Common myeloid progenitor, CD34-positive (primary cell): ENCODE measurements at places on chromosomes 1 and 21.
A peak's percentile ranks its signal among the peaks of the same experiment; 100 is the strongest.

DNA sequence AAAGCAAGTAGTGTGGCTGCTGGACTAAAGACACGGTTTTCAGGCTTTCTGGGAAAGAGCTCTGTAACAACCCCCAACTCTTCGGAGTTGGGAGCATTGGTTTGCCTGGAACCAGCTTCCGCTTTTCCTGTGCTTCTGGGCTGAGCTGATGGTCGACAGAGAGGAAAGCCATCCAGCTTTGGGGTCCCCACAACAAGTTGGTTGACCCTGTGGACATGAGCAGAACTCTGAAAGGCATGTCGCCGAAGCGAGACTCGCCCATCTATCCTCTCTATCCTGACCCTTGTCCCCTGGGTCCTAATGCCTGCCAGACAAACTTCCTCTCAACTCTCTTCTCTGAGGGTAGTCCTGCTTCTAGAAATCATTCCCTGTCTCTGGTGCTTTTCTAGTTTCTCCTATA is 31.9 kb upstream of the FCGR2A start:
- peak; percentile 49 for DNase-seq

- no peak for DNase-seq
Measured at GRCh38 chr1:172340520-172340919, 80.0 kb upstream of the C1orf105 start.

GRCh38 chr1:186958520-186958919 is 129.8 kb downstream of the PLA2G4A start:
- DNase-seq = no peak

DNA sequence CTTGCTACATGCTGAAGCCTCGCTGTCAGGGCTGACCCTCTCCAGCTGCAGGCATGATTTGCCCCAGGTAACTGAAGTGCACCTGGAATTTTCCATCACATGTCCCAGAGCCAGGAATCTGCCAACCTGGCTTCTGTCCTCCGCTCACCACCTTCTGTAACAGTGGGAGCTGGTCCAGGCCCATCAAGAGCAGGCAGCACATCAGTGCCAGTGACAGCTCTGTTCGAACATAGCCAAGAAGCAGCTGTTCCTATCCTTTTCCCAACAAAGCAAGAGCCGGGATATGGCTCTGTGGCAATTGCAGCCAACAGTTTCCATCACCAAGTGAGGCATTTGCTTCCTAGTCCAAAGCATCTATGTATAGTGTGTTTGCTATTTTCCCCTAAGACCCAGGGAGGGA is 42.2 kb upstream of the KANK4 start:
- DNase-seq = no peak

GRCh38 chr1:199877526-199878384 is 149.8 kb upstream of the NR5A2 start:
- no peak for DNase-seq

DNA sequence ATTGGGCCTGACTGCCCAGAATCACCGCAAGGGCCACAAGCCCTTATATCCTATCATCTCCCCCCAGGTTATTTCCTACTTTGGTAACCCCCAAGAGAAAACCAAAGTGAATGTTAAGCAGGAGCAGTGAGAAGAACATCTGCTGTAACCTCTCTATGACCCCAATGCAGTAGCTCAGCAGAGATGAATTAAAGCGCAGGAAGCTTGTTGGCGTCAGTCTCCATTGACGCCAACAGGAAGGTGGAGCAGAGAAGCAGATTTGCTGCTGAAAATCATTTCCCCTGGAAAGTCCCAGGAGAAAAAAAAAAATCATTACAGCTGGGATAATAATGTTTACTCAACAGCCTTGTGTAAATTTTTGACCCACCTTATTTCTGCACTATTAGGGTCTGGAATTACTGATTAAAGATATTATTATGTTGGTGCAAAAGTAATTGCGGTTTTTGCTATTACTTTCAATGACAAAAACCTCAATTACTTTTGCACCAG is 33.2 kb upstream of the FAM163A start:
- DNase-seq = peak; percentile 92

DNA sequence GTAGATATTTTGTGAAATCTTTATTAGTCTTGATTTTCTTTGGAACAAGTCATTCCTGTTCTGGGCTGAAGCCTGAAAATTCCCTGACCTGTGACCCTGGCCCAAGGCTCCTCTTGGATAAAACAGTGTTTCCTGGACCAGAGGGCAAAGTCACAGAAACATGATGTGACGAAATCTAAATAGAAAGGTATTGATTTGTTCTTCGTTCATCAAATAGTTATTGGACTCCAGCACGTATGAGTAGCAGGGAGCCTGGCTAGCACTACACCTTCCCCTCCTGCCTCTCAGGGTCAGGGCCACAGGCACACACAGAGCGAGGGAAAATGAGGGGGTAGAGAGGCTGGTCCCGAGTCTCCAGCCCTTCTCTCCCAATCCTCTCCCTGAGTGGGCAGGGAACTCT is 1.7 kb upstream of the CLDN14 start:
- DNase-seq = no peak

GRCh38 chr1:14878951-14879350 is 274.6 kb upstream of the TMEM51 start:
- no peak for DNase-seq

DNA sequence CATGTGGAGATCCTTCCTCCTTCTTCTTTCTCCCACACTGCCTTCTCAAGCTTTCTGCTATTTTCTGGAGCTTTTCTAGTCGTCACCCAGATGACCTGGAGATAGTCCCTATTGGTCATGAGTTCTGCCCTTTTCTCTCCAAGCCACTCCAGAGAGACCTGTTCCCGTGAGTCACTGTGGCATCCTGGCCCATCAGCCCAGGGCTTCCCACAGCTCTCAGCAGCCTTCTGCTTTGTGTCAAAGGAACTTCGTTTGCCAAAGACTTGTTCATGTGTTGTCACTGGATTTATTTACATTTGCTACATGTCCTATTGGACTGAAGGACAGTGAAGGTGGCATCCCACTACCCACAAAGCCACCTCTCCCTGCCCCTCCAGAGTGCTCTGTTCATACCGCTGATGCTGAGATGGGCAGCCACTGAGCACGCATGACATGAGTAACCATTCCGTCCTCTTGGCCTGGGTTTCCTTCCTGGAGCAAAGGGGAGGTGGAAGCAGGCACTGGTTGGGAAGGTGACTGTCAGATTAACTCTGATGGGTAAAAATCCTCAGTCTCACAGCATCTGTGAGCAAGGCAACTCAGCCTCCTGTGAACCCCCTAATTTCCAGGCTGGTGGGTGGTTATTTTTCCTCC is 119.2 kb downstream of the EDEM3 start:
- no peak for DNase-seq

DNA sequence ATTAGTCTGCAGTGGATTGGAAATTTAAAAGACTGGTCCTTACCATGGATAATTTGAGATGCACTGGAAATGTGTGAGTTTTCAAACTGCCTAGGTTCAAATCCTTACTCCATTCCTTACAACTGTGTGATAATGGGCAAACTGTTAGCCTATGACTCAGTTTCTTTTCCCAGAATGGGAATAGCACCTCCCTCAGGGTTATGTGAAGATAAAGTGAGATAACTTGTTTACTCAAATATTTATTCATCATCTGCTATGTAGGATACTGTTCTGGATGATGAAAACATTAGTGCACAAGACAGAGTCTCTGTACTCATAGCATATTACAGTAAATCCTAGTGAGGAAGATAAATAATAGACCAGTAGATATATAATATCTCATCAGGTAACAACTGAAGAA is 28.6 kb downstream of the LRIG2 start:
- no peak for DNase-seq

DNA sequence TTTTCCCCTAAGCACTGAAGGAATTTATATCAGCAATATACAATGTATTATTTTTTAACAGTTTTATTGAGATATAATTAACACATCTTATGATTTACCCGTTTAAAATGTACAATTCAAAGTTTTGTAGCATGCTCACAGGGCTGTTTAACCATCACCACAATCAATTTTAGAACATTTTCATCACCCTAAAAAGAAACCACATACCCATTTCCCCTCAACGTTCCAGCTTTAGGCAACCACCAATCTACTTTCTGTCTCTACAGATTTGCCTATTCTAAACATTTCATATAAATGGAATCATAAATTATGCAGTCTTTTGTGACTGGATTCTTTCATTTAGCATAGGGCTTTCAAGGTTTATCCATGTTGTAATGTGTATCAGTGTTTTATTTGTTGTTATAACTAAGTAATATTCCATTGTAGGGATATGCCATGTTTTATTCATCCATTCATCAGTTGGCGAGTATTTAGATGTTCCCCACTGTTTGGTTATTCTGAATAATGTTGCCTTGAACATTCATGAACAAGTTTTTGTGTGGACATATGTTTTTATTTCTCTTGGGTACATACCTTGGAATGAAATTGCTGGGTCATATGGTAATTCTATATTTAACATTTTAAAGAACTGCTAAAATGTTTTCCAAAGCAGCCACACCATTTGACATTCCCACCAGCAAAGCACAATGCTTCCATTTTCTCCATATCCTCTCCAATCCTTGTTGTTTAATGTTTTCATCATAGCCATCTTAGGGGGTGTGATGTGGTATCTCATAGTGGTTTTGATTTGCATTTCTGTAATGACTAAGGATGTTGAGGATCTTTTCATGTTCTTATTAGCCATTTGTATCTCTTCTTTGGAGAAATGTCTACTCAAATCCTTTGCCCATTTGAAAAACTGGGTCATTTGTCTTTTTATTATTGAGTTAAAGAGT is 188.5 kb downstream of the TM2D1 start:
- no peak for DNase-seq

- DNase-seq = no peak
Measured at GRCh38 chr1:168732736-168733135, 3.7 kb upstream of the DPT start.

DNA sequence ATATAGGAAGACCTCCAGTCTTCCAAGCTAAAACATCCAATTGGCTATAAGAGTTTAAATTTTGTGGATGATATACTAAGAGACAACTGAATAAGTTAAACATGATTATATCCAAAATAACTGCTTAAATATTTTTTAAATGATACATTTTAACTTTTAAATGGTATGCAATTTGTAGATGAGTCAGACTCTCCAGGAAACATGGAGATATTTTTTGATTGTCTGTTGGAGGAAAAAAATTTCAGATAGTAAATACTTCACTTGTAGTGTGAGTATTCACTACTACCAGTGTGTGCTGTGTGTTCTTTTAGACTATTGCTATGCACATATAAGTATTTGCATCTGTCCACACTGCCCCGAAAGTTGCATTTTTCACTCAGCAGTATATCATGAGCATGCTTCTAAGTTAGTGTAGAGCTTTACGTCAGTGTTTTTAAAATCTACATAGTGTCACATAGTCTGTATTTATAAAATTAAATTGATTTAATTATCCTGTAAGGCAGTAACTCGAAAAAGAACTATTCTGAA is 91.1 kb downstream of the USP25 start:
- no peak for DNase-seq

DNA sequence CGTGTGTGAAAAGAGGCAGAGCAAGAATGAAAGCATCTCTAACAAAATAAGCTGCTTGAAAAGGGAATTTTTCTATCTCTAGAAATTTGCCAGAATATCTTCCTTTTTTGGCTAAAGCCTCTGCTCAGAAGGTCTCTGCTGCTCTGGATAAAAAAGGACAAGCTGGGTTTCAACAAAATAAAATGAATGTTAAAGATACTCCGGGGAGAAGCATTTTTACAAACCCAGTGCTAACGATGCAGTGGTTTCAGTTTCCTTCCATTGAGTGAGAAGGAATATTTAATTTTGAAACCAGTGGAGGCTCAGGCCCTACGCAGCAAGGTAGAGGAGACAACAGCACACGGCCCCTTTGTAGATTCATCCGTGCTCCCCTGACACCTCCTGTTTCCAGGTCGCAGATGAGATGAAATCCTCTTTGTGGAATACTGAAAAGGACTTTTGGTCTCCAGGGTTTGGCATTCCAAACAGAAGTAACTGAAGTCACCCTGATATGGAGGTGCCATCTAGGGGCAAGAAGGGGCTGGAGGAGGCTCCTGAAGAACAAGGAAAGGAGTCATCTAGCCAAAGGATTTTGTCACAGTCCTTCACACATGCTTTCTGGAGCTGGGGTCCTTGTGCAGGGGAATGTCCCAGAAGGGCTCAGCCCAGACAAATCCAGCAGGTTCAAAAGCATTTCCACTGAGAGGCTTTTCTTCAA is 65.7 kb upstream of the SYT6 start:
- DNase-seq = no peak

DNA sequence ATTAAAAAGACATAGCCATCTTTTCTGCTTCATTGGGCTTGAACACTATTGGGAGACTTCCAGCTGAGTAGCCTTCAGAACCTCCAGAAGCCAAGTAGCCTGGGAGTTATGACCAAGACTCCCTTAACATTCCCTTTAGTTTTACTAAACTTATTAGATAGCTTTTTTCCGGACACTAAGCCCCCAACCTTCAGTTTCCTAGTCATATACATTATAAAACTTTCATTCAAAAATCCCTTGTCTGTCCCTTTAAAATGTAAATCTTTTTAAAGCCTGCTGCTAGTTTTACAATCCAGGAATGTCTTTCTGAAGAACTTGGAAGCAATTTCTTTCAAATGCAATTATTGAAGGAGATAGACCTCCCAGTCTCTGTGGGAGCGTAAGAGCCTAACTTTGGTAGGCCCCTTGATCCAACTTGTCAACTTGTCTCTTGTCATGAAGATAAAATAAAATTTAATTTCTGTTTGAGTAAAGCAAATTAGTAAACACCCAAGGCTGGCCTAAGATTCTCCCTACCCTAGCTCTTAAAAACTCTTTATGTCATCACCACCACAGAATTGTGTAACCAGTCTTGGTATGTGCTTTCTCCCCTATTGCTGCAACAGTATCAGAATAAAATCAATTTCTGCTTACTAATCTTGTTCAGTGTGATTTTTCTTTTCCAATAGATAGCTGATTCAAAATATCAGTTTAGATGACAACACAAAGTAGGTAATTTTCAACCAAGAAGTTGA is 796.2 kb downstream of the PLA2G4A start:
- DNase-seq = no peak

GRCh38 chr1:210730023-210730422 is 401.3 kb downstream of the HHAT start:
- no peak for DNase-seq

GRCh38 chr1:170583186-170583585 is 51.2 kb downstream of the GORAB start:
- DNase-seq = no peak

GRCh38 chr1:21378705-21379494 is 61.0 kb upstream of the NBPF3 start:
- DNase-seq = no peak

DNA sequence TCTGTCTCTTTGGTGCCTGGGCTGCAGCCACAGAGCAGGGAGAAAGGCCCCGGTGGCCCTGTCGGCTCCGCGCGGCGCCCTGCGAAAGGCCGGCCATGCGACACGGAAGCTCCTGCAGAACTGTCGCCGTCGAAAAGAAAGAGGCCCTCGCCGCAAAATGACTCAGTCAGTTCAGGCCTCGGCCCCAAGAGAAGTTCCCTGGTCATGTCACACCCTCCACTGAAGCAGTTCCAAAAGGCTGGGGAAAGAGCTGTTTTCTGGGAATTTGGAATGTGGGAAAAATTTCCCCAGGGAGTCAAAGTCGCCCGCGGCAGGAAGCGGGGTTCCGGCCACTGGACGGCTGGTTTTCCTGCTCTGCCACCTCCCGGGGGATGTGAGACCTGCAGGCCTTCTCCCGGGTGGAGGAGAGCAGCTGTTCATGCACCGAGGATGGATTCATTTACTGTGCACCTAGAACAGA is 115.8 kb upstream of the ZNF678 start:
- DNase-seq = no peak
